NCI-H510A treated with DMSO at 0.1 percent for 48 hours (cell line): ENCODE measurements at places on chromosomes 6 and 20.
A peak's percentile ranks its signal among the peaks of the same experiment; 100 is the strongest.

DNA sequence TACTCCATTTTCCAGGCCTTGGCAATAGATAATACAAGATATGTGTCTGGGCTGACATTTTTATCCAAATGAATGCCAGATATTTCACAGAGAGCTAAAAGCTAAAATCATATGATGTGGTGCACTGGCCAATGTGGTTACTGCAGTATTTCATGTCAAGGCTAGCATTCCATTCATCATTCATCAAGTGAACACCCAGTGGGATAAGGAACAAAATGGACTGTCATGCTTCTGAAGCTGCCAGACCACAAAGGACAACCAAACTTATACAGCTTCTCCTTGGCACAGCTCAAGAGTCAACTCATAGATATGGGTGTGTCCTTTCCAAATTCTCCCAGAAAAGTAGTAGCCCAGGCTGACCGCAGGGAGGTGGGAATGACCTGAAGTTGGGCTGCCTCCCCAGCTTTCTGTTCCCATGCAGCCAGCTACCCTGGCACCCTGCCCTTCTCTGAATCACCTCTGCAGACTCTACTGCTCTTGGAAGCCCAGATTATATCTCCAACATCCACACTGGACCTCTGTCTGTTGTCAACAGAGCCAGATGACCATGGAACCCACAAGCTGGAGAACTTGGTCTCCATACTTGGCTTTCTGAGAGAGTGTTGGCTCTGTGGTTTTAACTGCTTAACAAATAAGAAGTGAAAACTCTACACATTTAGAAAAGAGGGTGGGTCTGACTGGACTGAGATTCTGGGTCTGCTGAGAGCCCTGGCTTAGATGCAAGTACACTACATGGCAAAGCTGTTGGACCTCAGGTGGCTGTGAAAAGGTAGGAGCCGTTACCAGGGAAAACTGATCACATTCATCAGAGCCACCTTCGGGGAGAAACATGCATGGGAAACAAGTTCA lies 122.8 kb downstream of the ALDH8A1 start:
- no peak for DNase-seq

GRCh38 chr6:79403086-79403485 lies 134.1 kb downstream of the LCA5 start:
- no peak for DNase-seq

DNA sequence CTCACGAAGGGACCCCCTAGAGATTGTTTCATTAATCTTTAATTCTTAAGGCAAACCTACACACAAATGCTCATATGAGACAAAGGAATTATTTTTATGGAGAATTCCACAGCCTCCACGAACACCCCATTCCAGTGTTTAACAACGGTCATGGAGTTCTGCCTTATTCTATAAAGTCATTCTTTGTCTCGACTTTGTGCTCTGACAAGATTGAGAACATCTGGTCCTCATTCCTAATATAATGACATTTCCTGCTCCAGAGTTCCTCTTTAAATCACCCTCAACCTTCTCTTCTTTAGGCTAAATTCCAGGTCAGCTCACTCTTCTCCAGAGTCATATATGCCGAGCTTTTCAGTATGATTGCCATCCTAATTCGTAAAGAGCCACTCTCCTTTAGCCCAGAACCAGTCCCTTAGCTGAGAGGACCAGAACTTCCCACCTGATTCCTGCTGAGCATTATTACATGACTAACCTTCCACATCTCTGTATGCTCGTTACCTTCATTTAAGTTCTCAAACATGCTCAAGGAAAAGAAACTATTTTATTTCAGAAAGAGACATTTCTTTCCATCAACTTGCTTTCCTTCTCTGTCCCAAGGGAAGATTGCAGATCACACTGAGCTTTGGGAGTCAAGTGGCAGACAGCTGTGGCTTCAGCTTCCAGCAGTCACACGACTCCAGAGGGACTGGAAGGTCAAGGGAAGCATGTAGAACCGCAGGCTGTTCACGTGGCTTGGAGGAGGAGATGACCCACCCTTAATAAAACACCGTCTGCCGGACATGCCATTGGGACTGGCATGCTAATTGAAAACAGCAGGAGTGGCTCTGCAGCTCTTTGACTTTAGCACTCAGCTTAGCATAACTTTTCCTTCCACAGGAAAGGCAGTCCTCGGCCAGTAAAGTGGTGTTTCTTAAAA lies 467.1 kb upstream of the HSF2 start:
- DNase-seq = peak; percentile 2

GRCh38 chr6:149373511-149373910 lies 26.6 kb upstream of the SUMO4 start:
- DNase-seq = no peak

GRCh38 chr6:116278854-116279231 lies 887 bp downstream of the TSPYL1 start:
- DNase-seq = no peak

DNA sequence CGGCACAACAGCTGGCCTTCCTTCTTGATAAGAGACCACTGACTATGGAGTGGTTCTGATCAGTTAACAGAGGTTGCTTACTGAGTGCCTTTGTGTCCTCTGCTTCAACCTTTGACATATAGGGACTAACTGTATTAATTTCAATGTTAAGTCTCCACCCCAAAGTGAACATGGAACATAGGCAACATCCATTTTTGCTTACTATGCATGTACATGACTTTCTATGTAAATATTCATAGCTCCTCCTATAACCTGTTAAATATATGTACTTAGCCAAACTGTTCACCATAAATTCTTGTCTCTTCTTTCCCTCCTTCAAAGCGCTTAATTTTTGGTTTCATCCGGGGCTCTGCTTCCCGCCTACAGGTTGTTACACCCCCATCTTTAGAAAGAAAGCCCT lies 334.8 kb downstream of the EPM2A start:
- DNase-seq = no peak

DNA sequence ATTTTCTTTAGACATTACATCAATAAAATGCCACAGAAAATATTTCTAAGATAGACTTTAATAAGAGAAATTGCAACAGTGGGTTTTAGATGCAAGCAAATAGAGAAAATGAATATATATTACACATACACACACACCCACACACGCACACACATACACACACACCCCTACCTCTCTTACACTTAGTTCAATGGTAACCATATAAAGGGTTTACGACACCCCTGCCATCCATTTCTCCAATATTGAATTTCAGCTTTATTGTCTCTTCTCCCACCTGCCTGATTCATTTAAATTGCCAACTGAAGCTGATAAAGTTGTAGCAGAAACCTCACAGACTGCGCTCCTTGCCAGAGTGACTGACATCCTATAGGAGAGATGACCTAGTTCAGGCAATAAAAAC lies 154.6 kb downstream of the ADAT2 start:
- DNase-seq = no peak

DNA sequence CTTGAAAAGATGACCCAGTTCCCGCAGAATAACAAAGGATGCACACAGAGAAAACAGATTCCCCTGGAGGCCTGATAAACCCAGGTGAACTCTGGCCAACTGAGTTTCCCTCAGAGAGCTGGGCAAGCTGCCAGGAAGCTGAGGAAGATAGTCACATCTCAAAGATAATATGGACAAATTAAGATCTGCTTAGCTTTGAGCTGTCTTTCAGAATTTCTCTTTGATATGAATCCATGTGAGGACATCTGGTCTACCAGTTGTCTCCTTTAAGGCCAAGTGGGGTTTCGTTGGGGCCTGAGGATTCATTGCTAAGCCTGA lies 59.5 kb downstream of the ID4 start:
- no peak for DNase-seq

DNA sequence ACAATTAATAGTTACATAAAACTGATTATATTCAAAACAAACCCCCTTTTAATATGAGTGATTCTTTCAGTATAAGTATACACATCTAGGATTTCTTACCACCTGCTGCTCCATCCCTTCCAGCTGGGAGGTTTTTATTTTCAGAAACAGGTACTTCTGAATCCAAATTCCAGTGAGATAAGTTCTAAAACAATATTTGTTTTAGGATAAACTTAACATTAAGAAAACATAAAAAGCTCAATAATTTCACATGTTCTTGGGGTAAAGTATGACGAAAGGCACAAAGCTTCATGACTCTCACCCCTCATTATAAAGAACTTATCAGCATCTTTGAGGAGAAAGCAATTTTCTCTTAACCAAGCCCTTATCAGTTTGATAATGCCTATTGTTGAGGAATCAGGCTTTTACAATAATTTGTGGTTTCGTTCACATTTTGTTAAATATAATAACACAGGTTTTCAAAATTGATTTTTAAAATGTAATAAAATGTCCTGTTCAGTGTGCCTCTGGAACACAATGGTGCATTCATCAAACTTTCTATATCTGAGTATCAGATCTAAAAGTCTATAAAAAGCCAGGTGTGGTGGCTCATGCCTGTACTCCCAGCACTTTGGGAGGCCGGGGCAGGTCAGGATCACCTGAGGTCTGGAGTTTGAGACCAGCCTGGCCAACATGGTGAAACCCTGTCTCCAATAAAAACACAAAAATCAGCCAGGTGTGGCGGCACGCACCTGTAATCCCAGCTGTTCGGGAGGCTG lies 4.3 kb downstream of the FAM217A start:
- DNase-seq = no peak

- no peak for DNase-seq
These were observed 238.6 kb downstream of the LRFN2 start for GRCh38 chr6:40348591-40348990.

DNA sequence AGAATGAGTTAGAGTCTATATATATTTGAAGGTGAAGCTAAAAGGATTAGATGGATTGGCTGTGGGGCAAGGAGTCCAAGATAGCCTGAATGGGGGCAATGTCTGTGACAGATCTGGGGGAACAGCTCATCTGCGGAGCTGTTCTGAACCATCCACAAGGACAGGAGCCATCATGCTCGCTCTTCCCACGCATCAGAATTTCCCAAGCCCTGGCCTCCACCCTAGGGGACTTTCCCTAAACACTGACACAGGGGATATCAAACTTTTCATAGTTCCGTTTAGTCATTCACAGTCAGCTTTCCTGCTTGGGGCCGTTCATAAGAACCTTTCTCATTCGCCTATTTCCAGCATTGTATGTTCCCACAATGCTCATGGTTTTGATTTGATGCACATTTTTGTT lies 37.6 kb upstream of the CCN6 start:
- no peak for DNase-seq

DNA sequence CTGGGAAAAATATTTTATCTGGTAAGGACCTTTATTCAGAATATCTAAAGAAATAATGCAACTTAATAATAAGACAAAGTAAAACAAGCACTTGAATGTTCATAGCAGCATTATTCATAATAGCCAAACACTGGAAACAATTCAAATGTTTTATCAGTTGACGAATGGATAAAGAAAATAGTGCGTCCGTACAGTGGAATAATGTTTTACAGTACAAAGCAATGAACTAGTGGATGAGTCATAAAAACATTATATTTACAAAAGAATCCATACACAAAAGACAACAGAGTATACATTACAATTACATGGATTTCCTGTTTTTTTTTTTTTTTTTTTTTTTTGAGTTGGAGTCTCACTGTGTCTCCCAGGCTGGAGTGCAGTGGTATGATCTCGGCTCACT lies 12.7 kb downstream of the SMAP1 start:
- no peak for DNase-seq

GRCh38 chr6:158752613-158753012 lies 66.6 kb downstream of the EZR start:
- DNase-seq = peak; percentile 48

DNA sequence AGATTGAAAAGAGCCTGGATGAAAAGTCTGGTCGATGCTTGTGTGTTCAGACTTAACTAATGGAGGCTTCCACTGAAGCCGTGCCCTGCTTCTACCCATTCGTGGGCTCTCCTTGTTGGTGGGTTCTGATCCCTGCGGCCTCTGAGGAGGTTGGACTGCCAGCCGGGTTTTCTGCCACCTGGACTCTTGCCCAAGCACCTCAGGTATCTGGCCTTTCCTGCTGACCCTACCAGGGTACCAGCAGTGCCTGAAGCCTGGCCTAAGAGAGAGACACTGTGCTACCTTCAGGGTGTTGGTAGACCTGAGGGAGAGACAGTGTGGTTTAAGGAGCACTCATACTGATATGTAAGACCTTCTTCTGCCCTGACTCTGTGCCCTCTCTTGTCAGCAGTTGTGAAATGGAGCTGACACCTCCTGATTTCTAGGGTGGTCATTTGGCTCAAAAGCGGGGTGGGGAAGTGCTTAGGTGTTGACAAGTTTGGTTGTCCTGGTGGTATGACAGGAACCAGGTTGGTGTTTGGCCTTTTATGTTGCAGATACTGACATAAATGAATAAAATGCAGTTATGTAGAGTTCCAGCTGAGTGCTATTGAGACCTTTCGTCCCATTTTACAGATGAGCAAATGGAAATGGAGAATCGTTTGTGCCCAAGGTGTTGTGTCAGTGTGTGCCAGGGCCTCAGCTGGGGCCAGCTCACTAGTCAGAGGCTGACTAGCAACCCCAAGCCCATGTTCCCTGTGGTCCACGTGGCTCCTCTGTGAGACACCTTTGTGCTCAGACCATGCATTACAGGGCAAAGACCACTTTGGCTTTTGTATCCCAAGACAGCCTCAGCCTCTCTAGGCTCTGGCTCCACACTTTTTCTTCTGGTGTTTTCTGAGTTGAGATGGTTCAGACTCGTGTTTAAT lies 3.1 kb downstream of the PLCG1 start:
- DNase-seq = no peak

- no peak for DNase-seq
These were observed 165.1 kb downstream of the TINAG start for GRCh38 chr6:54473328-54473727.

GRCh38 chr20:38473367-38473795 lies 738 bp downstream of the RALGAPB start:
- no peak for DNase-seq

- no peak for DNase-seq
These were observed 581.8 kb downstream of the CD109 start for GRCh38 chr6:74277777-74278186.

DNA sequence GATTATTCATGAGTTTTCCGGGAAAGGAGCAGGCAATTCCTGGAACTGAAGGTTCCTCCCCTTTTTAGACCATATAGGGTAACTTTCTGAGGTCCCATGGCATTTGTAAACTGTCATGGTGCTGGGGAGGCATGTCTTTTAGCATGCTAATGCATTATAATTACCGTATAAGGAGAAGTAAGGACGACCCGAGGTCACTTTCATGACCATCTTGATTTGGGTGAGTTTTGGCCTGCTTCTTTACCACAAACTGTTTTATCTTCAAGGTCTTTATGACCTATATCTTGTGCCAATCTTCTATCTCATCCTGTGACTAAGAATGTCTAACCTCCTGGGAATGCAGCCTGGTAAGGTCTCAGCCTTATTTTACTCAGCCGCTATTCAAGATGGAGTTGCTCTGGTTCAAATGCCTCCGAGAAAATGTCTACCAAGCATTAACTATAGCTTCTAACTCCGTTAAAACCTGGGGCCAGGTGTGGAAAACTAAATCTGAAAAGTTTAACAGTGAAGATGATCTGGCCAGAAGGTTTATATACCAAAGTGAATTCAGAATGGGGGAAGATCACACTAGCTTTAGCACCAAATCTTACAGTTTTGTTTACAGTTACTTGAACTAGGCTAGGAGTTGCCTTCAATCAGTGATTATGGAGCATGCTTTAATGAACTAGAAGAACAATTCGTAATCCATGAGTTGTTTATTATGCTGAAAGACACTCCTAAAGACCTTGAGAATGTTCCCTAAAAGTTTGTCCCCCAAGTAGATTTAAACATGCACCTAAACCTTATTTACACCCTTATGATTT lies 80.0 kb upstream of the TOP1 start:
- no peak for DNase-seq

GRCh38 chr6:170146640-170147039 lies 144.2 kb downstream of the DLL1 start:
- DNase-seq = no peak

- DNase-seq = no peak
These were observed 84.8 kb downstream of the CD24 start for GRCh38 chr6:106889692-106890091.
